Stimulated activated CD4-positive, alpha-beta T cell treated with anti-CD3 and anti-CD28 coated beads, Interleukin-4, amount 100 ng/mL, for 1 hour (primary cell): ENCODE measurements at places on chromosomes 1 and 21.

- no peak for DNase-seq
Measured at GRCh38 chr1:205275133-205275532, 46.4 kb downstream of the NUAK2 start.

GRCh38 chr1:58950897-58951296 is 167.1 kb upstream of the JUN start:
- DNase-seq = no peak

- no peak for DNase-seq
Measured at GRCh38 chr1:109620401-109620791, 759 bp downstream of the AMPD2 start.

- no peak for DNase-seq
Measured at GRCh38 chr21:41795726-41796125, 28.9 kb upstream of the RIPK4 start.

- DNase-seq = no peak
Measured at GRCh38 chr1:166630369-166630768, 208.9 kb upstream of the POGK start.

DNA sequence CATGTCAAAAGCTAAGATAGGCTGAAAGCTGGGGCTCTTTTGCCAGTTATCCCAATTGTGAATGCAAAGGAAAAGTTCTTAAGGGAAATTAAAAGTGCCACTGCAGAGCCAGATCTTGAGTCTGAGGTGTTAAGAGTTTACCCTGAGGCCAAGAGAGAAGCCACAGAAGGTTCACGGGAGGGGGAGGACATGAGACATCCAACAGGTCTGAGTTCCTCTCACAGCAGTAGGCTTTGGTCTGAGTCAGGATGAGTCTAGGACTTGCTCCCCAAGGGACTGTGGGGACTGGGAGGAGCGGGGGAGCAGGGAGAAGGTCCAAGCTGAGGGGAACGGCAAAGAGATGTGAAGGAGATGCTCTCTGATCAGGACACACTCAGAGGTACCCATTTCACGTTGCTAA is 411.2 kb upstream of the CAMK1G start:
- DNase-seq = no peak

GRCh38 chr1:108504447-108504846 is 54.3 kb downstream of the NBPF6 start:
- no peak for DNase-seq

GRCh38 chr1:113451710-113452109 is 61.4 kb downstream of the MAGI3 start:
- no peak for DNase-seq

DNA sequence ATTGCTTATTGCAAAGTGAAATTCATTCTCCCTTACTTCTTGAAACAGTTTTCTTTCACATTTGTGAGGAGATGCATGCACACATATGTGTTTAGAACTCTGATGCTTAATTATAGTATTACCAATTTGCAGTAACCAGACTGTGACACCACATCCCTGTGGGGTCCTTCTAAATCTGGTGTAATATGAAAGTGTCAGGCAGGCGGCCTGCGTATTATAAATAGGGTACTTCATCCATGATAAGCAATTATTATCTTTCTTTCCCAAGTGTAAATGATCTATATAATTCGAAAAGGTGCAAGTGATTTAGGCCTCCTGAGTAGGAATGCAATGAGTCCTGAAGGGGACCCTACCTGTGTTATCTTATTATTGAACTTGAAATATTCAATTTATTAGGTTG is 876 bp downstream of the EFCAB7 start:
- no peak for DNase-seq

- peak; percentile 46 for DNase-seq
Measured at GRCh38 chr1:37989361-37989930, 376 bp downstream of the SF3A3 start.

- DNase-seq = no peak
Measured at GRCh38 chr1:16101623-16102022, 28.2 kb upstream of the FAM131C start.

GRCh38 chr1:94734963-94735901 is 84.9 kb upstream of the SLC44A3 start:
- DNase-seq = no peak

DNA sequence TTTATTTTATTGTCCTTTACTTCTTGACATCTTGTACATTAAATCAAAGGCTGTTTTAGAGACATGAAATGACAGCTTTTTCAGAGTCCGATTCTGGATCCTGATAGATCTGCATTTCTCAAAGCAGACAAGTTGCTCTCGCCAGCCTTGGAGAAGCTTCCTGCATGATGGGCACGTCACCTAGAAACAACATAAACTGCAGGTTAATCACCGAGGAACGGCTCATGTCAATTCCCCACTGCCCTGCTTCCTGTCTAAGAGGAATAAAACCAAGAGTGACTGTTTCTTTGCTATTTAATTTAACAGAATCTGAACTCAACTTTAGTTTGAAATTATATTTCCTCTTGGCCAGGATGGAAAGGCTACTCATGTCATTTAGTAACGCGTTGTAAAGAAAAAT is 77.0 kb downstream of the RWDD3 start:
- no peak for DNase-seq

DNA sequence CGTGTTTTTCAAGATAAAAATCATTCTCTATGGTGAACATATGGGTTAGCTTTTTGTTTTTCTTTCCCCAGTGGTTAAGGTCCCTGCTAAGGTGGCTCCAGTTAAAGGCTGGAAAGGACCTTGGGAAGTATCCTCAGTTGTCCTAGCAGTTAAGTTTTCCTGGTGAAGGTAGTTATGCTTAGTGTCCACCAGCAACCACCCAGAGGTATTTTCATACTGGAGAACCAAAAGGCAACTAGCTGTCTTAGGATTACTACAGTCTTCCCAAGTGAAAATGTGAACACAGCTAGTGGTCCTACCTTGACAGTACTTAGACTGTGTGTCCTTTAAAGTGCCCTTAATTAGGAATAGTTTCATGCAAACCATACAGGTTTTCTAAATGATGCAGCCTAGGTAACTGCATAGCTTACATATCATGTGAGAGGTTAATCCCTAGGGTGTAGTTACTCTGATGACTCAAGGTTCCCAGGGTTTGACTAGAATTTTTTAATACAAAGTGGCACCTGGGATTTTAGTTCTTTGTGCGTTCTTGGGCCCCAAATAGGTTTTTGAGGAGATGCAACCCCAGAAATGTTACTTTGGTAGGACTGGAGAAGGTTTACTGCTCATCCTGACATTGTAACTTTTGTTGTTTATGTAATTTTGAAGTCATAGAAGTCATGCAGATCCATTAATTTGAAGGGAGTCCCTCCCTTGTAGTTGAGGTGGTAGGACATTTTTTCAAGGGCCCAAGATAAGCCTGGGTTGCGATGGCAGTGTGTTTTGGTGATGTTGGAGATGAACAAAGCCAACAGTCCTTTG is 36.5 kb downstream of the YY1AP1 start:
- DNase-seq = no peak

DNA sequence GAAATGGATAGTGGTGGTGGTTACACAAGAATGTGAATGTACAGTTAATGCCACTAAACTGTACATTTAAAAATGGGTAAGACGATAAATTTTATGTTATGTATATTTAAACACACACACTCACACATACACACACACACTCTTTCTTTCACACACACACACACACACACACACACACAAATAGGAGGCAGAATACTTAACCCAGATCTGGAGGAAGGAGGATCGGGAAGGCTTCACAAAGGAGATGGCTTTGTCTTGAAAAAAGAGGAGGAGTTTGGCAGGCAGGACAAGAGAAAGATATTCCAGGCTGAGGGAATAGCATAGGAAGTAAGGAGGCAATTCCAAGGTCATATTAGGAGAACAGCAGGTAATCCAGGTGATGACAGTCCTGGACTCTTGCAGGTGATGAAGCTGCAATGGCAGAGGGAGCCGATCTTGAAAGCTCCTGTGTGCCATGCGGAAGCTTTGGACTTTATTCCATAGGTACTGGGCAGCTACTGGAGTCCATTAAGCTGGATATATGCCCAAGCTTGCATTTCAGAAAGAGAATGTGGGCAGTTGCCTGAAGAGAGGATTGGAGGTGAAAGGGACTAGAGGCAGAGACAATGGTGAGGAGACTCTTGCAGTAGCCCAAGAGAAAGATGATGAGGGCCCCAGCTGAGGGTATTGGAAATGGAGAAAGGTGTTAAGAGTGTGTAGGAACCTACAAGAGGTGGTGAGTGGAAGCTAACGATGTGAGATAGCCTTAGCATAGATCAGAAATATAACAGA is 15.4 kb upstream of the LYST start:
- no peak for DNase-seq

- no peak for DNase-seq
Measured at GRCh38 chr1:111920221-111921024, 69.0 kb downstream of the KCND3 start.

DNA sequence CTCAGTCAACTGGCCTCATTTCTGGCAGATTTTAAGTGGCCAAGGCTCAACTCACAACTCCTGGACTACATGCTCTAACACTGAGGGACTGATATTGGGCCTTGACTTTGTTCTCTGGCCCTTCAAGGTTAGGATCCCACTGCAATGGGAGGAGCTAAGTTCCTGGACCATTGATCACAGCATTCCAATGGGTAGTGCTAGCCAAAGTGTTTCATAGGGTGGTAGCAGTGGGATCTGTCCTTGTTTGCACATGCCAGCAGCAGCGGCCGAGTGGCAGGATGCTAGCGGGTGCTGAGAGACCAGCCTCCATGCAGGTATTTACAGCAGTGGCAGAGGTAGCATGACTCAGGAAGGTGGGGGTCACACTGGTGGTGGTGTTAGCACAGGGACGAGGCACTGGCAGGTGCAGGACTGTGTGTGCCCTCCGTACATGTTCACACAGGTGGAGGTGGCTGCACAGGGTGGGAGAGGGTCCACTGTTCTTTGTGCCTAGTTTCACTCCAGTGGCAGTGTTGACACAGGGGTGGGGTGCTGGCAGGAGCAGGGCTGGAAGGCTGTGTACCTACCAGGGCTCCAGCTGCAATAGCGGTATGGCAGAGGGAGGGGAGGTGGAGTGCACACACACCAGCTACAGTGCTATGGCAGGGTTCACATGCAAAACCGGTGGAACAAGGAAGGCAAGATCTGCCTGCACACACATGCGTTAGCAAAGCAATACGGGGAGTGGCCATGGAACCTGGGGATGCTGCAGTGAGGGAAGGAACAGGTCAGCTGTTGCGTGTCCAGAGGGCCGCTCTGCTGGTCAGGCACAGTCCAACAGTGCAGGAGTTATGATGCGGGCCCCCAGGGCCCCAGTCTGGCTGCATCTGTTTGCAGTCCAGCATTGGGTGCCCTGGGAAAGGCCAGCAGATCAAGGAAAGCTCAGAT is 51.7 kb downstream of the COL24A1 start:
- DNase-seq = no peak

GRCh38 chr1:39649636-39650185 is 10.3 kb upstream of the HEYL start:
- DNase-seq = no peak

DNA sequence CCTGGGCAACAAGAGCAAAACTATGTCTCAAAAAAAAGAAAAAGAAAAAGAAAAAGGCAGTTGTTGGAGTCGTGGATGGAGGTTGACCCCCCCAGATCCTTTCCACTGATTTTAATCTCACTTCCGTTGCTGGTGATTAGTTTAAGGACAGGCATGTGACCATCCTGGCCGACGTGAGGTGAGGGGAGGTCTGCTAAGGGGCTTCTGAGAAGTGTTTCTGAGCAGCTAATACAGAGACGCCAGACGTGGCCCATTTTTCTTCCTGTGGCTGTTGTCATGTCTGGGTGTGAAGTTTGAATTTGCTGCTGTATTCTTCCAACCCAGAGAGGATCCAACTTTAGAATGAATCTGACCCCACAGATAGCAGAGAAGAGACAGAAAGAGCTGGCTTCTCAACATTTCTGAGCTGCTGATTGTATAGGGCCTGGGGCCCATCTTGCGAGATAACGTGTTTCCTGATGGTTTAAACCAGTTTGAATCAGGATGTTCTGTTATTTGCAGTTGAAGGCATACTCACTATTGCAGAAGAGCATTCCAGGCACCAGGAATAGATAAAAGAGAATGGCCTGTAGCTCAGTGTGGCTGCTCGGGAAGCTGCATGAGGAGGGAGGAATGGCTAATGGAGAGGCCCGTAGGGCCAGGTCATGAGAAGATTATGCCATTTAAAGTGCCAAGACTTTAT is 22.8 kb upstream of the SSBP3 start:
- DNase-seq = no peak

GRCh38 chr1:40041466-40041838 is 923 bp downstream of the CAP1 start:
- no peak for DNase-seq

GRCh38 chr1:110060034-110060661 is 10.3 kb downstream of the ALX3 start:
- DNase-seq = peak; percentile 81

DNA sequence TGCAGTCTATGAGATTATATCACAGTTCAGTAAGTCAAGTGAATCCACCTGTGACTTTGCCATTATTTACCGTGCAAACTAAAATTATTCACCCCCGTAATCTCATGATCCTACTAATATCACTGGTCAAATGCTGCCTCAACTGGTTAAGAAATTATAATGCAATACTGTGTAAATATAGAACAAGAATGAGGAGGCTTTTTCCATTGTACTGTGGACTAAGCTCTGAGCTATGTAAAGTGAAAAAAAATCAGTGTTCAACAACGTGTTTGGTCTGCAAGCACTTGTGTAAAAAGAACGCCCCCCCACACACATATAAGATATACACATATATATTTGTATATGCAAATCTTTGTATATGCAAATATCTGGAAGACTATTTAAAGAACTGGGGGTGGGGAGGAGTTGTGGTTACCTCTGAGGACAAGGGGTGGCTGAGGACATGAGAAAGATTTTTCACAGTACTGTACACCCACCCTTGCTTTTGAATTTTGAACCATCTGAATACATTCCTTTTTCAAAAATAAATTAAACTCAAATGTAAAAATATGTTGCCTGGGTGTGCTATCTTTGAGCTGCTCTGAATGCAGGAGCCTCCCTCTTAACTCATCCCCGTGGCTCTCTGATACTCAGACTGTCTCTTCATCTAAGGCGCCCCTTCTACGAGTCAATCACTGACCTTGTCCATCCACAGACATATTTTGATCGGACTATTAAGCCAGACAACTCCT is 57.0 kb downstream of the PTP4A2 start:
- DNase-seq = no peak

DNA sequence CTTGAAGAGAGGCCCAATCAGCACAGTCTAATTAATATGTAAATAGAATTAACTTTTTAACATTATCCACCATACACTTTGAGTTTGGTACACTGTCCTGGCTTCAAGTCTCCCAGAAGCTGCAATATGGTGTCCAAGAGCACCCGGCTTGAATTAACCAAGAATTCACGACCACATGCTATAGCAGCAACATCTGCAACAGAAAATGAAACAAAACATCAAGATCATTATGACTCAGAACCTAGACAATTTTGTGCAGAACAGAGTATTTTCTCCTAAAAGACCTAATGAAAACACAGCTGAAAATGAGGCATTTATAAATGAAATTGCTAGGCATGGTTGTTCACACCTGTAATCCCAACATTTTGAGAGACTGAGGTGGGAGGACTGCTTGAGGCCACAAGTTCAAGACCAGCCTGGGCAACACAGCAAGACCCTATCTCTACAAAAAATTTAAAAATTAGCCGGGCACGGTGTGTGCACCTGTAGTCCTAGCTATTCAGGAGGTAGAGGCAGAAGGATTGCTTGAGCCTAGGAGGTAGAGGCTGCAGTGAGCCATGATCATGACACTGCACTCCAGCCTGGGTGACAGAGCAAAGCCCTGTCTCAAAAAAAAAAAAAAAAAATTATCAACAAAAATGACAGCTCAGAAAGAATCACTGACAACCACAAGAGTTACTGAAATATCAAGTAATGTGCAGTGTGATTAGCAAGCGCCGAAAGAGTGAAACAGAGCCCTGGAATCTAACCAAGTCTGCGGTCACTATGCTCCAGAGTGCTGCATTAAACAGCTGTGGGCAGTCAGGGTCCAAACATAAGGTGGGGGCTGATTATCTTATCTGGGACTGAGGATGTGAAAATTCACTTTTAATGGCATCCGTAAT is 45.3 kb downstream of the HSF2BP start:
- no peak for DNase-seq
